ENCODE measurements at places on chromosomes 12 and 14.

- H3K4me1 ChIP-seq: no peaks in the 10 kb centered on the region
- no peaks in the 10 kb centered on the region for H3K36me3 ChIP-seq
- no peak overlapping the region for H3K27ac ChIP-seq
- H3K27me3 ChIP-seq: no peaks in the 10 kb centered on the region
- H3K4me3 ChIP-seq: no peak overlapping the region
Observed at GRCh38 chr12:21690704-21691368, 33.2 kb upstream of the LDHB start.

- DNase-seq: no peak
- H3K36me3 ChIP-seq: no peaks in the 10 kb centered on the region
- H3K4me1 ChIP-seq: peaks cover 23% of the 10 kb centered on the region
- H3K4me3 ChIP-seq: no peak overlapping the region
- no peak overlapping the region for H3K27ac ChIP-seq
Observed at GRCh38 chr12:79925492-79925891, 9.4 kb downstream of the PPP1R12A start.

DNA sequence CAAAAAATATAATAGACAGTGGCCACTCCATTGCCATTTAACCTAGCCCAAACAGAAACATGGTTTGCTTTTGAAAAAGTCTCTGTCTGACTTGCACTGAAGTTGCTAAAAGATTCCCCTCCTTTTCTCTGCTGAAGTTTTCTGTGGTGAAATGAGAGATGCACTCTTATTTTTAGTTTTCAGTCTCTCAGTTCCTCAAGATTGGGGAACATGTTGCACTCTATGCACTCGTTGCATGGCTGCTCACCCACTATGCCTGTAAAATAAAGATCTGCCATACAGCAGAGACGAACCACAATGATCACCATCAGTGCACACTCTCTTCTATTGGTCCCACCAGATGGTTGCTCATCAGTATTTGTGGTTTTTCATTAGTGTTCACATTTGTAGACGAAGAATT lies 13.1 kb upstream of the DAAM1 start:
- no peak overlapping the region for H3K27ac ChIP-seq
- no peaks in the 10 kb centered on the region for H3K27me3 ChIP-seq
- no peaks in the 10 kb centered on the region for H3K36me3 ChIP-seq
- H3K4me1 ChIP-seq: no peaks in the 10 kb centered on the region
- no peak for DNase-seq

DNA sequence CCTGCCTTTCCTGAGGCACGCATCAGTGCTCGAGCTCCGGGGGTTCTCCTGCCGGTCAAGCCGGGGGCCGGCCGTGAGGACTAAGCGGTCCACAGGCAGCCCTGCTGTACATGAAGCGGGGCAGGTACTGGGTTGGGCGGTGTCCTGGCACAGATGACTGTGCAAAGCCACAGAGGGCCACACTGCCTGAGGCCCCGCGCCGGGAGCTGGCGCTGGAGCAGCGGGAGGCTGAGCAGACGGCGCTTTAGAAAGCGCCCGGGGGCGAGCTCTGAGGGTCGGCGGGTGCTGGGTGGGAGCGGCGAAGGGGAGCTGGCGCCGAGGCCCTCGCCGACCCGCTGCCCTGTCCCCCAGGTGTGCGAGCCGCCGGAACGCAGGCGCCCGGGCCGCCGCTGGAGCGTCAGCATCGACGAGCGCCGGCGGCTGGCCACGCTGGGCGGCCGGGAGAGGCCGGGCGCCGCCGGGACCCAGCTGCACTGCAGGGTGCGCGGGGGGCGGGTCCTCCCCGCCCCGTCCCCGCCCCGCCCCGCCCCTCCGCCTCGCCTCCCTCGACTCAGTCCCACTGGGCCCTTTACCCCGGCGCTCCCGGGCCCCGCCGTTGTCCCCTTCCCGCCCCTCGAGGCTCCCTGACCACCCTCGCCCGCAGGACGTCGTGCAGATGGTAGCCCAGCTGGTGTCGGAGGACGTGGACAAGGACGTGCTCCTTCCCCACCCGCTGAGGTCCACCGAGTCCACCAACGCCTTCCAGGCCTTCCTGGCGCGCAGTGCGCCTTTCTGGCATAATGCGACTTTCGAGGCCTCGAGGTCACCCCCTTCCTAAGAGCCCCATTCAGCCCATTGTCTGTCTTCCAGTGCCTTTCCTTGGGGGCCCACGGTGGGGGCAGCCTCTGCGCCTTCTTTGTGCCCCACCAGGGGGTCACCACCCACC lies 8.3 kb upstream of the MTA1 start:
- H3K4me3 ChIP-seq: peak overlapping the region; percentile 44
- peak; percentile 71 for DNase-seq
- peaks cover 15% of the 10 kb centered on the region for H3K27me3 ChIP-seq
- no peak overlapping the region for H3K27ac ChIP-seq
- H3K4me1 ChIP-seq: peaks cover 22% of the 10 kb centered on the region

- peak within 1 kb of the TSS; percentile 74 for H3K4me3 ChIP-seq
- H3K27me3 ChIP-seq: no peaks in the 10 kb centered on the region
- DNase-seq: peak; percentile 88
- peaks cover 42% of the 10 kb centered on the region for H3K36me3 ChIP-seq
Observed at GRCh38 chr14:23094666-23095195, at the start of gene ACIN1. Gene ACIN1, minus strand, starts transcription at chr14:23095136. Its CDS starts 24 bp downstream, at chr14:23095112.

GRCh38 chr14:98906123-98906995 lies 365.6 kb downstream of the BCL11B start:
- no peaks in the 10 kb centered on the region for H3K36me3 ChIP-seq
- no peaks in the 10 kb centered on the region for H3K27me3 ChIP-seq
- H3K4me3 ChIP-seq: no peak overlapping the region

GRCh38 chr14:89836830-89837469 lies 117.6 kb downstream of the EFCAB11 start:
- no peaks in the 10 kb centered on the region for H3K4me1 ChIP-seq
- H3K36me3 ChIP-seq: no peaks in the 10 kb centered on the region
- no peak for DNase-seq
- H3K4me3 ChIP-seq: no peak overlapping the region

- no peak for DNase-seq
- H3K27ac ChIP-seq: no peak overlapping the region
- peaks cover 9% of the 10 kb centered on the region for H3K4me1 ChIP-seq
- H3K27me3 ChIP-seq: no peaks in the 10 kb centered on the region
- no peak overlapping the region for H3K4me3 ChIP-seq
Observed at GRCh38 chr12:88309546-88309945, 167.4 kb downstream of the TMTC3 start.

DNA sequence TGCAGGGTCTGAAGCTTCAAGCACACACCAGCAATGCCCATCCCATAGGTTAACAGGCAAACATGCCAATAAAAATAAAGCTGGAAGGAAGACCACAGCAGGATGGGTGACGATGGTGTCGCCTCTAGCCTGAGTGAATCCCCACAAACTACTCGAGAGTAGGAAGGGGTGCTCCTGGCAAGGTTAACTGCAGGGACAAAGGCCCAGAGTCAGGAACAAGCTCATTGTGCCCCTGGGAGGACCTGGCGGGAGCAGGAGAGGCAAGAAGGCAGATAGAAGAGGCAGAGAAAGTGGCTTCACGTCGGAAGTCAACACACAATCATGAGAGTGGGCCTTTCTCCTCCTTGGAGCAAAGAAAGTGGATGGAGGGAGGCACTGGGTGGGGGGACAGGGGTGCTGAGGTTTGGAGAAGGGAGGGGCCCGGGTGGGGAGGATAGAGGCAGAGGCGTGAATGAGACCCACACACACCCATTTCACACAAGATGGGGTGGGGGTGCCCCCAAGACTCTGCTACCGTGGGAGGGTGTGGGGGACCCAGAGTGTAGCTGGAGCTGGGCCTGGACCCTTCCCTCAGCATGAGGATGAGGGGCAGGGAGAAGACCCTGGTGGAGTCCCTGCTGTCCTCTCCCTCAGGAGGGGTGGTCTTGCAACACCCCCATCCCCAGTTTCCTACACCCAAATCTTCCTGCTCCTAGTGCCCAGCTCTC lies 43.1 kb downstream of the DIO3 start:
- no peak overlapping the region for H3K27ac ChIP-seq
- no peak for DNase-seq
- no peak overlapping the region for H3K4me3 ChIP-seq
- peaks cover 52% of the 10 kb centered on the region for H3K27me3 ChIP-seq

GRCh38 chr12:121472150-121472905 lies 72.4 kb downstream of the RNF34 start:
- DNase-seq: no peak
- H3K27ac ChIP-seq: no peak overlapping the region
- H3K4me3 ChIP-seq: no peak overlapping the region
- no peaks in the 10 kb centered on the region for H3K36me3 ChIP-seq
- no peaks in the 10 kb centered on the region for H3K27me3 ChIP-seq

DNA sequence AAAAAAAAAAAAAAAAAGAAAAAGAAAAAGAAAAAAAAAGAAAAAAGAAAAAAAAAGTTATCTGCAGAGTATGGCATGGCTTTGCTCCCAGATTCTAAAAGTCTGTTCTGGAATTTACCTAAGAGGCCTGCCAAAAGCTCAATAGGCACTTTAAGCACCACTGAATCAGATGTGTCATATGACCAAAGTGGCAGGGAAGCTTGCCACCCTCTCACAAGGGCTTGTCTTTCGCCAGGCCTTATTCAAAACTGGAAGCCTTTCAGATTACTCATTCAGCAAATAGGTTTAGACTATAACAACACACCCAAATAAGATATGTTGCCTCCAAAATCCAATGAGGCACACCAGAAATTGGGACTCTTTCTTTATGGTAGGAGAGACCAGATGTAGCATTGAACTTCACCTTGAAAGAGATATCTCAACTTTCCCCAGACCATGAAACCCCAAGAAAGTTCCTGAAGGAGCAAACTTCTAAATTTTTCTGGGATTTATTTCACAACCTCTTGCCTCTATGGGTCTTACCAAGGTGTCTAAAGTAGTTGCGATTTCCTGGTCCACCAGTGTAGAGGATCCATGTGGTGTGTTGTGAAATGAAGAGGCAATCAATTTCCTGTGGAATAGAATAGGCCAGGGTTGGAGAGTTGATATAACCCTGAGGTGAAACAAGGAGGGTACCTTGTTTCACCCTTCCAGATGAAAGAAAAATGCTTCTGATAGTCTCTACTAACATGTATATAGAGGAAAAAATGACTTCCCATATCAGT lies 218.8 kb downstream of the DAD1 start:
- no peak overlapping the region for H3K4me3 ChIP-seq
- no peaks in the 10 kb centered on the region for H3K36me3 ChIP-seq
- DNase-seq: no peak

- DNase-seq: no peak
- peaks cover 20% of the 10 kb centered on the region for H3K27me3 ChIP-seq
- no peak overlapping the region for H3K27ac ChIP-seq
- peaks cover 2% of the 10 kb centered on the region for H3K4me1 ChIP-seq
Observed at GRCh38 chr14:93906341-93907329, 20.5 kb upstream of the FAM181A start.

Measured in suprapubic skin (tissue), 4 donors.